ENCODE measurements at places on chromosomes 2 and 18.

DNA sequence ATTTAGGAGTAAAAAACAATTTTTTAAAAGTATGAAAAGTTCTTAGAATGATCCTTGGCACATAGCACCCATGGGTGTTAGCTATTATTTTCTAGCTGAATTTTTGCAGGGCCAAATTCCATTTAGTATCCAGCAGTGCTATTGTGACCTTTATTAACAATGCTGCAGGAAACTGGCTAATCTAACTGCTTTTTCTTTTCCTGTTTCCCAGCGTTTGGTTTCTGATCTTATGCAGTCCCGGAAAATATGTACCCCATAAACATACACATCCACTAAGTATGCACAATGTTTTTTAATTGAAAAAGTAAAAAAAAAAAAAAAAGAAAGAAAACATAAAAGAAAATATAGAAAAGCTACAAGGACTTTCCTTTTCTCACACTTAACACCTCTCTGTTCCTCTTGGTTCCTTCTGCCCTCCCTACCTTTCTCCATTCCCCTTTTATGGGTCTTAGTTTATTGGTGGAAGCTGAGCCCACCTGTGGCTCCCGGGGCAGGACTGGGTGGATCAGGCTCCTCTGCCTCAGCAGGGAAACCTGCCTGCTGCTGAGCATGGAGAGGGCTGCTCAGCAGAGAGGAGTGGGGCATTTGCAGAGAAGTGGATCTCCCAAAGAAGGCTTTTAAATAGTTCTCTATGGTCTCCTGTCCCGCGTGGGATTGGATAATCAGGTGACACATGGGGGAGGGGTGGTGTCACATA lies 9.3 kb upstream of the SLC16A14 start:
- DNase-seq = no peak

GRCh38 chr2:225272173-225272572 lies 127.3 kb upstream of the NYAP2 start:
- no peak for DNase-seq

GRCh38 chr18:58087928-58088690 lies 44.1 kb downstream of the NEDD4L start:
- no peak for DNase-seq

DNA sequence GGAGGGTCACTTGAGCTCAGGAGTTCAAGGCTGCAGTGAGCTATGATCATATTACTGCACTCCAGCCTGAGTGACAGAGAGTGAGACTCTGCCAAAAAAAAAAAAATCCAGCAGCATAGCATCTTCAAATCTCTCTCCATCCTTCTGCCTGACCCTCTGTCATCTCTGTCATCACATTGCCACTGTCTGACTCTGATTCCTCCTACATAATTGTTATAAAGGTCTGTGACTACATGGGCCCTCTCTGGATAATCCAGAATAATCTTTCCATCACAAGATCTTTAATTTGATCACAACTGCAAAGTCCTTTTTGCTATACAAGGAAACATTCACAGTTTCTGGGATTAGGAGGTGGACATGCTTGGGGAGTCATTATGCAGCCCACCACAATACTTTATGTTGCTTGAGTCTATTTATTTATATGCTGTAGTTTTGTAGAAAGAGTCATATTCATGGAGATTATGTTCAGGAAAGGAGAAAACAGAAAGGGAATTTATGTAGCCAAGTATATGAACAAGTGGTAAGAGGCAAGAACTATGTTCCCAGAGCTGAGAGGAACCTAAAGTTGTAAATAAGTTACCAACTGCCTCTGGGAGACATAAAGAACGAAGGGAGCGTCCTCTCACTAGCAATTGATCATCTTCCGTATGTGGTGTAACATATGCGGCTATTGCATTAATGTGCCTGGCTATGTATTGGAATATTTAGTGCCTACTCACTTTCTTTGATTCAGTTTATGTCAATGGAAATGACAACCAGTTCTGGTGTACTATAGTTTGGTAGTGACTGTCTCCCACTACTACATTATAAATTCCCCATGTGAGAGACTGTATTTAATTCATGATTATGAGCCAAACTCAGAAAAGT lies 21.5 kb downstream of the RND3 start:
- no peak for DNase-seq

DNA sequence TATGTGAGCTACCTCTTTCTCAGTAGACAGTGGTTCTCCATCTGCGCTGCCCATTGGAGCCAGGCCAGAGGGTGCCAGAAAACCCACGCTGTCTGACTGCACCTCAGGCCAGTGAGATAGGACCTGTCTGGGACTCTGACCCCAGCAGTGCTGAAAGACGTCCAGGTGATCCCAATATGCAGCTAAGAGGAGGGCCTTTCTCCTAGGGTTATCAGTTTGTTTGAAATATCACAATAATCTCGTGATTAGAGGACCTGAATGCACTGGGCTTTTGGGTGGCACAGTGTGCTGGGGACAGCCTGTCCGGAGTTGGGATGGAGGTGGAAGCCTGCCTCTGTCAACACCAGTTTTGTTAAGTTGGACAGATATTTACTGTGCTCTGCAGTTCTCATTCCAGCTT lies 216.3 kb downstream of the LDLRAD4 start:
- no peak for DNase-seq

DNA sequence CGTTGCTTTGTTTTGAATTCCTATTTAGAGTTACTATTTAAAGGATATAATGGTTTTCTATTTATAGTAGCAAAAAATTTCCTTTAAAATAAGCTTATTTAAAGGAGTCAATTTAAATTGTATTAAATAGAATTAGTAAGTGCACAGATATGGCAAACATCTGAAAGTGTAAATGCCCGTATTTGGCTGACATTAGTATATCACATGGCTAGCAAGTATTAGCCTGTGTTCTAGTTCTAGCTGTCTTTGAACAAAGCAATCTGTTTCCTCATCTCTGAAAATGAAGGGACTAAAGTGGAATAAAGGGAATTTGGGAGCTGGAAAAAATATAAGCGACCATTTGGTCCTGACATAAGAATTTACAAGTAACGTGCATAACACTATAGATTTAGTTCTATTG lies 32.2 kb downstream of the PELI1 start:
- DNase-seq = no peak

GRCh38 chr2:199606193-199606780 lies 148.5 kb upstream of the SATB2 start:
- DNase-seq = no peak

GRCh38 chr2:170717599-170717963 lies 2.4 kb downstream of the SP5 start:
- no peak for DNase-seq
